ENCODE measurements at places on chromosomes 7 and 10.

DNA sequence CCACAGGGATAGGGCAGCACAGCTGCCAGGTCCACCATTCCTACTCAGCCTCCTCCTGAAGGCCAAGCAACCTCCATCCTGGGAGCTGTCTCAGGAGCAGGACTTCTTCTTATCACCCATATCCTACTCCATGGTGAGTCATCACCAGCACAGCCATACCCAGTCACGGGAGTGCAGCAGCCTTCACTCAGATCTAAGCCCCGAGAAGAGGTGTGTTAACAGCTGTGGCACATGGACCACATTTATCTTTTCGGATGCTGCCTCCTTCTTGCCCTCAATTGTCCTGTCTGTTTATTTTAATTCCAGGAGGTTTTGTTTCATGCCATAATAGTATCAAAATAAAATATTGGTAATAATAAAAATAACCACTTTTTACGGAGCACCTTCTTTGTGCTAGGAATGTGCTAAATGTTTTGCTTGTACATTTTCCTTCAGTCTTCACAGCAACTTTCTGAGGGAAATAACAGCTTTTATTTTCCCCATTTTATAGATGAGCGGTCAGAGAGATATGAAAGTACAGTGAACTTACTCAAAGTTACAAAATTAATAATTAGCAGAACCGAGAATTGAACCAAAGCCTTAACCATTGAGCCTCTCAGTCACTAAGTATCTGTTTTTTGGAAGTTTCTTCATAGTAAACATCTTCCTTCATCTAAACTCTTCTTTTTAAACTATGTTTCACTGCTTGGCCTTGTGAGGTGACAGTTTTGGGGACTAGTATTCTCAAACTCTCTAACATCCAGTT lies 2.5 kb upstream of the KEL start:
- no peak for DNase-seq

GRCh38 chr7:121547544-121548092 lies 151.5 kb upstream of the FAM3C start:
- peak; percentile 85 for DNase-seq

DNA sequence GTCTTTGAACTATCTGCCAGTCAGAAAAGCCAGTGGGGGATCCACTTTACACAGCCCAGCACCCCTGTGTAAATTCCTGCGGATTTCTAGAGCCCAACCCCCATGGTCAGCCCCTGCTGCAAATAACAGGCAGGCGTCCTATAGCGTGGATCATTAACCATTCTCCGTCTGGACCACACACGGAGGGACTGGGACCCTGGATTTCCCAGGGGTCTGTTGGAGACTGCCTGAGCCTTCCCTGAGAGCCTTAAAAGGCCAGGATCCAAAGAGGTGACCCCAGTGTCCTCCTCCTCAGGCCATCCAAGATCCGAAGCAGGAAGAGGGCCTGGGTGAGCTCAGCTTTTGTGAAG lies 11.2 kb upstream of the GRID1 start:
- DNase-seq, result no peak

DNA sequence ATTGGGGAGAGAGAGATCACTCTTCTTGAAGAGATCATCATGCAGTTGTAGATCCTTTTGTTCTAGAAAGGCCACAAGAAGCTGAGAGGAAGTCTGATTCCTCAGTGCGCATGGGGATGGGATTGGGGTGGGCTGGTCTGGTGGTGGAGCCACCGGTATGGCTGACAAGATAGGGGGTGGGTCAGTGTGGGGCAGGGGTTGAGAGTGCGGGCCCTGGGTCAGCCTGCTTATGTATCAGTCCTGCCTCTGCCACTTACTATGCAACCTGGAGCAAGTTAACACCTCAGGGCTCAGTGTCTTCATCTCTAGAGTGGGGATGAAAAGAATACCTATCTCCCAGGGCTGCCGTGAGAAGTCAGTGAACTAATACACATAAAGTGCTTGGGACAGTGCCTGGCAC lies 8.0 kb downstream of the SMARCD3 start:
- no peak for DNase-seq

GRCh38 chr7:63521-64021 lies 128.8 kb upstream of the FAM20C start:
- DNase-seq, result no peak

GRCh38 chr7:41661596-41661995 lies 41.3 kb downstream of the INHBA start:
- no peak for DNase-seq

DNA sequence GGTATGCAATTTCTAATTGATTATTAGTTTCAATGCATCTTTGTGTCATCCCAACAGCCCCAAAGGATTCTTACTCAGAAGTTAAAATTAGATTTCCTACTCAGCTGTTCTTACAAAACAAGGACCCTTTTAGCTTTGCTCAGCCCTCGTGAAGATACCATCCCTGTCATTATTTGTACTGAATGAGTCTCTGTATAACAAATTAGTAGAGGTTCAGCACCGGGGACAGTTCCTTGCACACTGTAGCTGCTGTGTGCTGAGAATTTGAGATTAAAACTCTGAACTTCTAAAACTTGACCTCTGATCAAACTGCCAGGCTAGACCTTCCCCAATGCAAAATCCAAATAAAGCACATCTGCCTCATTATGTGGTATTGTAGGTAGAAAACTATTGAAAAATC lies 299.1 kb downstream of the LHFPL3 start:
- peak; percentile 46 for DNase-seq

- DNase-seq, result peak; percentile 10
Measured at GRCh38 chr7:98935811-98936210, 57.5 kb downstream of the TRRAP start.

DNA sequence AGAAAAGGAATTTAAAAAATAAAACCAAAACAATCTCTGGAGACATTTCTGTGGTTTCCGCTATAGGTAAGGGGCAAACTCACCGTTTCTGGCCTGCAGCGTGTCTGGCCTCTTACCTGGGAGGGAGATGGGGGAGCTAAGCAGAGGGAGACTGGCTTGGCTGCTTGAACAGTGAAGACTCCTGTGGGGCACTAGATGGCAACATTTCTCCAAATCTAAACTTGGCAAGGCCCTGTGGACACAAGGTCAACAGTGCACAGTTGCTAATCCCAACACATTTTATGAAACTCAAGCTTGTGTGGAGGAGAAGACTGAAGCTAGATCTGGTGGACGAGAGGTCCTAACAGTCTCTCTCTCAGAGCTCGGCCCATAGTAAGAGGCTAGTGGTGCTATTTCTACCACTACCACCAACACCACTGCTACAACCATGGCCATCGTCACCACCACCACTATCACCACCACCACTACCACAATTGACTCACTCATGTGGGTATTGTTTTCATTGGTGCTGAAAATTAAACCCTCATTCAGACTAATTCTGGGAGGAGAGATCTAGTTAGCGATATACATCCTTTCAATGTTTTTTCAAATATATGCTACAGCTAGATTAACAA lies 28.4 kb upstream of the CDHR3 start:
- peak; percentile 60 for DNase-seq

GRCh38 chr10:6738112-6738768 lies 158.2 kb upstream of the PRKCQ start:
- no peak for DNase-seq

DNA sequence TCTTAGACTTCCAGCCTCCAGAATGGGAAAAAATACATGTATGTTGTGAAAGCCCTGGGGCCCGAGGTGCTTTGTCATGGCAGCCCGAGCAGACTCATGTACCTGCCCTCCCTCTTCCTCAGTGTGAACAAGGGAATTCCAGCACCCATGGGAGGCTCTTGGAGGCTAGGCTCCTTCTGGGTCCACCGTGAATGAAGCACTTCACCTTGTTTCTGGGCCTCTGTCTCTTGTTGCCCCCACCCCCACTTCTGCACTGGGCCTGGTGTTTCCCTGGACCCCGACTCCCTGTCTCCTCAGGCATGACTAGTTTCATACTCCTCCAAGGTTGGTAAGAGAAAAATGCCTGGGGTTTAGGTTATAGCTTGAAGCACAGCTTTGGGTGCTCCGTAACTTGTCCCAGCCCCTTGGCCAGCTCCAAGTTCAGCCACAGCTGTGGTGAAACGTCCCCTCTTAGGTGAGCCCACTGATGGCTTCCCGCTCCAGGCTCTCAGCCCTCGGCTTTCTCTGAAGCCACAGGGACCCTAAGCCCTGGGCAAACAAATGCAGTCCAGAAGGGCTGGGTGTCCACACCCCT lies 30.2 kb upstream of the ARHGAP22 start:
- no peak for DNase-seq

DNA sequence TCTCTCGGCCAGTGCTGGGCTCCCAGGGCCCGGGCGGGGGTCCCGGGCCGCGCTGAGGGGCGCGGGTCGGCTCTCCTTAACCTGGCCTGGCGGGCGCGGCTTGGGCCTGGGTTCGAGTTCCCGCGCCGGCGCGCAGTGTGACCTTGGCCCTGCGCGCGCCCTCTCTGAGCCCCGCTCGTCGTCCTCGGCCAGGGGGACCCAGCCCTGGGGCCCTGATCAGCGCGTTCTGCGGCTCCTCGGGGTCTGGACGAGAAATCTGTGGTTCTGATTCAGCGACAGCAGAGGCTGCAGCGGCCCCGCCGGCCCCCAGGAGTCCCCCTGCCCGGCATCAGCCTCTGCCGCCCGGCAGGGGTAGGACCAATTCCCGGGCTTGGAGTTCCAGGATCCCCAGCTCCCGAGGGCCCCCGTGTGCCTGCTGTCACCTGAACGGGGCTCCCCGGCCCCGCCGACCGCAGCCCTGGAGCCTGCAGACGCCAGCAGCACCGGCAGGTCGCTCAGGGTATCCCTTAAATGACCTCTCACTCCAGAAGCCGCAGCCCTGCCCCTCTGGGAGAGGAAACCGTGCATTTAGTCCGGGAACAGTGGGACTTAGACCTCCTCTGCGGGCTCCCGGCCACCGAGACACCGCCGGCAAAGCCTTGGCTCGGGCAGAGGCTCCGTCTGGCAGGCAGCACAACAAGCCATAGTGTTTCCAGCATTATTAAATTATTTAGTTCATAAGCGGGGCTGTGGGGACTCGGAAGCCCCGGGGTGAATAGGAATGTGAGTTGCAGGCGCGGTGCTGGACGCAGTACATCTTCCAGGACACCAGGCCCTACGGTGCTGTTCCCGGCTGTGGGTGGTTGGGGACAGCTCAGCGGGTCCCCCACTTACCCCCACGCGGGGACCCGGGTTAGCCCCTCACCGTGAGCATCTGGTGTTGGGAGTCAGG lies 572 bp downstream of the CHST12 start:
- peak; percentile 35 for DNase-seq

GRCh38 chr7:73507556-73507955 lies 14.5 kb downstream of the BAZ1B start:
- DNase-seq, result no peak

DNA sequence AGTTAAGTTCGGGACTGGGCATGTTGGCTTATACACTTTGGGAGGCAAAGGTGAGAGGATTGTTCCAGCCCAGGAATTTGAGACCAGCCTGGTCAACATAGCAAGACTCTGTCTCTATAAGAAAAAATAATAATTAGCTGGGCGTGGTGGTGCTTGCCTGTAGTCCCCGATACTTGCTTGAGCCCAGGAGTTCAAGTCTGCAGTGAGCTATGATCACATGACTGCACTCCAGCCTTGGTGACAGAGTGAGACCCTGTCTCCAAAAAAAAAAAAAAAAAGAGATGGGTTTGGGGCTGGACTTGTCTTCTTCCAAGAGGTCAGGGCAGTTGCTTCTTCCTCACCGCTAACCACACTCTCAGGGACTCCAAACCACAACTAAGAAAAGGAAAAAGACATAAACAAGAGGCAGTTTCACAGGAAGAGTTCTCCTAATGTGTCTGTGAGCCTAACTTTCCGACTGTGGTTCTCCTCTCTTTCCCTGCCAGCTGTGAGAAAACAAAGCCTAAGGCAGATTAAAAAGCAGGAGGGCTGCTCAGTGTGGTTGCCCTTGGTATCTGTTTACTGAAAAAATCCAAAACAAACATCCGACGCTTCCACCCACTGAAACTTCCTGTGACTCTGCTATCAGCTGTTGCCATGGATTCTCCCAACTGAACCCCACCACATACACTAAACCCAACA lies 2.4 kb upstream of the SERPINE1 start:
- DNase-seq, result peak; percentile 92

DNA sequence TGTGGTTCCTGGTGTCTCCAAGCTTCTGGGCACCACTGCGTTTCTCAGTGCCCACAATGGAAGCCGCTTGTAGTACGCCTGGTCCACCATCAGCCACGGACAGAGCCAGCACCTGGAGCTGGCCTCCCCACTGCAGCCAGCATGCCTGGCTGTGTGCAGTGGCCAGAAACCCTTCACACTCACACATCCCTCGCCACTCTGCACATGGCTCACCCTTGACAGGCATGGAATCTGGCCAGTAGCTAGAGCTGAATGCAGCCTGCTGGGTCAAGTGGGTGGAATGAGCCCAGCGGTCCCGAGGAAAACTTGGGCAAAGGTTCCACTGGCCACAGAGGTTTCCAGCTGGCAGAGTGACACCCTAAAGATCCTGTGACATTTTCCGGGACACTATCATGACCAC lies 146.0 kb upstream of the ADO start:
- DNase-seq, result no peak

DNA sequence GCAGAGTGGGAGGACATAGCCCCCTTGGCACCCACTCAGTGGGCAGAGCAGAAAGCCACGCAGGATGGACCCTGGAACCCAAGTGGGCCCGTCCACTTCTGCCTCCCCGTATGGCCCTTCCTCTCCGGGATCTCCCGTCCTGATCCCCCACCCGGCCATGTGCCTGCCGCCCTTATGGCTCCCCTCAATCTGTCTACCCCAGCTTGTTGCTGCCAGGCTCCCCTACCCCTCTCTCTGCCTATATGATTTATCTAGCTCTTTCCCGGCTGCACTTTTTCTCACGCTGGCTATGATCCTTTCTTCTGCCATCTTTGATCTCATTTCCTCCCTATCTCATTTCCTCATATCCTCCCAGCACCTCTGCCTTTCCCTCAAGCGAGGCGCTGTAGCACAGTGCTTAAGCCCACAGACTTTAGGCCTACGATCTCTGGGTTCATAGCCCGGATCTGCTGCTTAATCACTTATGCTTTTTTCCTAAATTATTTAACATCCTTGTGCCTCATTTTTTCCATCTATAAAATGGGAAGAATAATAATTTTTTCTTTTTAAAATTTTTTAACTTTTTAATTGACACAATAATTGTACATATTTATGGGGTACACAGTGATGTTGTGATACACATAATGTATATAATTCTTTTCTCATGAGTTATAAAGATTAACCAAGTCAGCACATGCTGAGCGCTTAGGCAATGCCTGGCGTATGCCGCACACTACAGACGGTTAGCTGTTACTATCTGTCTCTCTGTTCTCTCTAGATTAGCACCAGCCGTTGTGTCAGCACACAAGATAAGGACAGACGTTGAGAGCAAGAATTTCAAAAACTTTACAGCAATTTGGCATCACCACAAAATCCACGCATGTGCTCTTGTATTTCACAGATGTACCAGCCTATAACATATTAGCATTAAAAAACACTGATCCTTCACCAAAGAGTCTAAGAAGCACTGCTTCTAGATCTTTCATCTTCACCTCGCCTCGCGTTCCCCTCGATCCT lies 18.1 kb downstream of the KCNH2 start:
- peak; percentile 42 for DNase-seq

DNA sequence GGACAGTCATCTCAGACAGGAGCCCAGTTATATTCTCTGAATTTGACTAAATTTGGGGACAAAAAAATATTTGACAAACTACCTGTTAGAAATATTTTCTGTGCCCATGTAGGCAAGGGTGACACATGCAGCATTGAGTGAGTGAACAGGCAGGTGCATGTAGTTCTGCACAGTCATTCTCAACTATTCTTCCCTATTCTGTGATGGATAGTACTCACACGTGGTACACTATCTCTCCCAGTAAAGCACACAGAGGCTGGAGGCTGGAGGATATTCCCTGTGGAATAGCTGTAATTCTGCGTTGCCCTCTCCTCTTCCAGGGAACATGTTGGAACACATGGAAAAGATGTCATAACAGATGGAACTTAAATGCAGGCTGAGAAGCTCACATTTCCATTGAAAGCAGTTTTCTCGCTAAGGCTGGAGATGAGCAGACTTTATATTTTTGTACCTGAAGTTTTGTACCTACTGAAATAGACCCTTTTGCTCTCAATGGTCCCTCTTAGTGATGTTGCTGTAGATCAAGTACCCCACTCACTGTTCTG lies 75.0 kb downstream of the GPR141 start:
- no peak for DNase-seq

Measured in fibroblast of pulmonary artery (primary cell).